ENCODE measurements at places on chromosomes 7 and 10. TPM values are rescaled to one million over a fixed set of nuclear protein-coding genes. Genes with fewer than 3 reads are reported as not detected.

Gene PLEKHS1
- polyA plus RNA-seq, result 2.2 TPM

Gene CLRN3
- not detected for polyA plus RNA-seq

DNA sequence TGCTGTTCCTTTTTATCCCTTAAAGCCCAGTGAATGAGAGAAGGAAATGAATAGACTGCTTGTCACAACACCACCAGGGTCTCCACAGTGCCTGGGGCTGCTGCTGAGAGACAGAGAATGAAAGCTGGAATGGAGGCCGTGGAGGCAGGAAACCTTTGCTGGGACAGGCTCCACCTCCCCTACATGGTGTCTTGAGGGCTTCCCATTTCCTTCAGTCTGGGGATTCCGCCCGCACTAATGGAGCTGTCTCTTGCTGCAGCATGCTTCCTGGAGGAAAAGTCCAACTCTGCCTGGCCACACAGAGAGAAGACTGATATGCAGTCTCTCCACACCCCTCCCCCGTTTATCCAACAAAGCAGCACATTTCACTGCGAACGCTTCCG is 54.5 kb downstream of the LRRC4 start:
- no peaks in the 10 kb centered on the region for H3K27me3 ChIP-seq
- H3K4me1 ChIP-seq, result no peaks in the 10 kb centered on the region
- H3K4me3 ChIP-seq, result no peak overlapping the region

GRCh38 chr10:107264742-107265141 is 100.2 kb upstream of the SORCS1 start:
- H3K4me1 ChIP-seq, result no peaks in the 10 kb centered on the region
- H3K4me3 ChIP-seq, result no peak overlapping the region
- H3K36me3 ChIP-seq, result no peaks in the 10 kb centered on the region

- no peak for DNase-seq
- peaks cover 3% of the 10 kb centered on the region for H3K4me1 ChIP-seq
- H3K36me3 ChIP-seq, result no peaks in the 10 kb centered on the region
- H3K27ac ChIP-seq, result no peak overlapping the region
- no peak overlapping the region for H3K4me3 ChIP-seq
Observed at GRCh38 chr10:86180861-86181260, 185.7 kb downstream of the GRID1 start.

Gene RGR
- polyA plus RNA-seq, result 2.2 TPM

DNA sequence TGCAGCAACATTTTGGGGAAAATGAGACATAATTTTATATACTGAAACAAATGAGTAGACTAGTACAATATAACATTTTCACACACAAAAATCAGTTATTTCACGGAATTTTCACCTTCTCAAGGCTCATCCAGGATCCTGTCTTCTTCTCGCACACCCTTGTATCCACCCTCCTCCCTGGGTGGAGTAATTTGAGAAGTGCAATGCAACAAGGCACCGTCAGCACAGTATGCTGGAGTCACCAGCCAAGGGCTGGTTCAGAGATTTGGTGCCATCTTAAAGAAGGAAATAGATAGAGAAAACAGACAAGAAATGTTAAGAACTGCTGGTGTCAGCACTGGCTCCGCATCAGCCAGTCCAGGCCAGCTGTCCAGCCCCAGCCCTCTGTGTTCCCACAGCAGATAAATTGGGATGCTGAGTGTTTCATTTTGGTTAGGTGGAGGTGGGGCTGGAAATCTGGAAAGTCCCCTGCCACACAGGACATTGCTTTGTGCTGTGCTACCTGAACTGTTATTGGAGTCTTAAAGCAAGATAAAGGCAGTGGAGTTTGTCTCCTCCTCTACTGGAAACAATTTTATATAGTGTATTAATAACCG is 176.1 kb downstream of the ABCA13 start:
- H3K4me3 ChIP-seq, result no peak overlapping the region
- DNase-seq, result no peak
- H3K27me3 ChIP-seq, result no peaks in the 10 kb centered on the region
- no peaks in the 10 kb centered on the region for H3K4me1 ChIP-seq
- no peaks in the 10 kb centered on the region for H3K36me3 ChIP-seq
- H3K27ac ChIP-seq, result no peak overlapping the region

Gene RADIL
- 29.7 TPM for polyA plus RNA-seq

GRCh38 chr10:132194726-132195125 is 8.0 kb downstream of the DPYSL4 start:
- no peak overlapping the region for H3K27ac ChIP-seq
- no peak overlapping the region for H3K4me3 ChIP-seq
- H3K27me3 ChIP-seq, result no peaks in the 10 kb centered on the region
- H3K36me3 ChIP-seq, result no peaks in the 10 kb centered on the region

DNA sequence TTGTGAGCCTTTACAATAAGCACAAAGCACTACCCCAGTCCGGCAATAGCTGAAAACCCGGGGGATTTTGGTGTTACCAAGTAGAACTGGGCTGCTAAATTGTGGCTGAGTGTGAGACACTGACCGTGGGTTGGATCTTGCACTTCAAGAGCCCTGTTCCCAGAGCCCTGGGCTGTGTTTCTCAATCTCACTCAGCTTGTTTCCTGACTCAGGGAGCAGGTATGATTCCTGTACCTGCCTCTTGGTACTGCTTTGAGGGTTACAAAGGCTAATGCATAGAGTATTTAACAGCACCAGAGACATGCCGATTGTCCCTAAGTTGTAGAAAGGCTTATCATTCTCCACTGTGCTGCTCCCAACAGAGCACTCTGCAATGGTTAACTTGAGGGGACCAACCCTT is 134.6 kb downstream of the TEX36 start:
- no peak overlapping the region for H3K27ac ChIP-seq
- DNase-seq, result no peak
- no peaks in the 10 kb centered on the region for H3K36me3 ChIP-seq
- H3K4me3 ChIP-seq, result no peak overlapping the region
- H3K27me3 ChIP-seq, result no peaks in the 10 kb centered on the region

- H3K27me3 ChIP-seq, result no peaks in the 10 kb centered on the region
- DNase-seq, result peak; percentile 19
- no peaks in the 10 kb centered on the region for H3K36me3 ChIP-seq
- no peak overlapping the region for H3K27ac ChIP-seq
- no peak overlapping the region for H3K4me3 ChIP-seq
Observed at GRCh38 chr10:16116404-16117304, 256.3 kb upstream of the MINDY3 start.

GRCh38 chr7:91165006-91165845 is 99.0 kb upstream of the FZD1 start:
- DNase-seq, result no peak
- no peaks in the 10 kb centered on the region for H3K27me3 ChIP-seq
- H3K4me3 ChIP-seq, result no peak overlapping the region

- H3K36me3 ChIP-seq, result no peaks in the 10 kb centered on the region
- H3K27ac ChIP-seq, result no peak overlapping the region
- DNase-seq, result no peak
- H3K27me3 ChIP-seq, result no peaks in the 10 kb centered on the region
- no peaks in the 10 kb centered on the region for H3K4me1 ChIP-seq
- no peak overlapping the region for H3K4me3 ChIP-seq
Observed at GRCh38 chr7:25762511-25763462, 389.2 kb upstream of the NFE2L3 start.

- H3K27me3 ChIP-seq, result no peaks in the 10 kb centered on the region
- peaks cover 40% of the 10 kb centered on the region for H3K4me1 ChIP-seq
- peak overlapping the region; percentile 4 for H3K27ac ChIP-seq
- H3K4me3 ChIP-seq, result no peak overlapping the region
- no peak for DNase-seq
Observed at GRCh38 chr7:35691366-35691765, 3.6 kb downstream of the HERPUD2 start.

Gene TUBB8
- 1.4 TPM for polyA plus RNA-seq

GRCh38 chr7:134307320-134307719 is 9.4 kb downstream of the SLC35B4 start:
- H3K27ac ChIP-seq, result no peak overlapping the region
- DNase-seq, result no peak
- no peaks in the 10 kb centered on the region for H3K36me3 ChIP-seq
- no peaks in the 10 kb centered on the region for H3K27me3 ChIP-seq
- no peak overlapping the region for H3K4me3 ChIP-seq
- H3K4me1 ChIP-seq, result no peaks in the 10 kb centered on the region

Gene POLR3A
- 16.1 TPM for polyA plus RNA-seq

Gene FAM25A
- not detected for polyA plus RNA-seq

Gene ACSM6
- polyA plus RNA-seq, result not detected

- no peak for DNase-seq
- no peaks in the 10 kb centered on the region for H3K27me3 ChIP-seq
- no peaks in the 10 kb centered on the region for H3K36me3 ChIP-seq
- no peak overlapping the region for H3K4me3 ChIP-seq
- no peak overlapping the region for H3K27ac ChIP-seq
Observed at GRCh38 chr10:69404786-69405185, 11.9 kb downstream of the TACR2 start.

GRCh38 chr7:138126928-138127327 is 50.7 kb downstream of the AKR1D1 start:
- no peak overlapping the region for H3K4me3 ChIP-seq
- DNase-seq, result no peak
- no peaks in the 10 kb centered on the region for H3K4me1 ChIP-seq

DNA sequence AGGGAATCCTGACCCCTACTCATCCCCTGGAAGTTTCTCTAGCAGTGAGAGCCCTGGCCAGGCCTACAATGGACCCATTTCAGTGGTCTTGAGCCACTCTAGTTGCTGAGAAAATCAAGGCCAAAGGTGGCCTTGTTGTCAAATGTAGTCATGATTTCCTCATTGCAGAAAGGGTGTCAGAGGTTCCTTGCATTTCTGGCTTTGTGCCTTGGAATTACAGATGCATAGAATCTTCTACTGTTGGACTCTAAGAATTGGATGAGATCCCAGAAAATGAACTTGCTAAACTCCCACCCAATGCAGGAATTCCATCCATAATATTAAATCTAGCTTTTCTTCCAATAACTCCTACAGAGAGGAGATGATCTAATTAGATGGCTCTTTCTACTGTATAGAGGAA is 12.2 kb downstream of the CPA2 start:
- no peaks in the 10 kb centered on the region for H3K27me3 ChIP-seq
- H3K4me3 ChIP-seq, result no peak overlapping the region
- H3K4me1 ChIP-seq, result peaks cover 5% of the 10 kb centered on the region
- no peak for DNase-seq
- no peak overlapping the region for H3K27ac ChIP-seq

- no peaks in the 10 kb centered on the region for H3K36me3 ChIP-seq
- H3K4me3 ChIP-seq, result no peak overlapping the region
- H3K27ac ChIP-seq, result peak overlapping the region; percentile 31
- H3K4me1 ChIP-seq, result peaks cover 46% of the 10 kb centered on the region
- peak; percentile 39 for DNase-seq
Observed at GRCh38 chr10:35447693-35448407, 111.5 kb downstream of the CCNY start.

- no peak for DNase-seq
- H3K27me3 ChIP-seq, result no peaks in the 10 kb centered on the region
- no peak overlapping the region for H3K4me3 ChIP-seq
- no peak overlapping the region for H3K27ac ChIP-seq
Observed at GRCh38 chr7:15749631-15750030, 63.1 kb upstream of the MEOX2 start.

Gene BAMBI
- 24.4 TPM for polyA plus RNA-seq

DNA sequence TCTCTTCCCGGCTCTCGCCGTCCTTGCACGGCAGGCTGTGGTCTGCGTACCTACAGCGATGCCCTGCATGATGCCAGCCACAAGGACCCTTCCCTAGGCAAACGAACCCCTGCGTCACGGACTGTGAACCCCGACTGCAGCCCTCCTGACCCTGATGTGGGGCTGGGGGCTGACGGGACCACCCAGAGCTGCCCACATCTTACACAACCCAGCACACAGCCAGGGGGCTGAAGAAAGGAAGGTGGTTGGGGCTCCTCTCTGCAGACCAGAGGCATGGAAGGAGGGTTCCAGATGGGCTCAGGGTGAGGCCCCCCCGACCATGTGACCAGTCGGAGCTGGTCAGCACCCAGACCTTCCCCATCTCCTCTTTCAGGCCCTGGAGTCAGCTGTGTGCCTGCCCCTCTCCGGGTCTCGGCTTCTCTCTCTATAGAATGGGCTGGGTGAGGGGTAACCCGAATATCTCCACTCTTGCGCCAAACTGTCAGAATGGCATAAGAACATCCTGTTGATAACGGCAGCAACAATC is 41.4 kb downstream of the EBF3 start:
- no peaks in the 10 kb centered on the region for H3K36me3 ChIP-seq
- no peak for DNase-seq
- H3K4me3 ChIP-seq, result no peak overlapping the region
- H3K27ac ChIP-seq, result no peak overlapping the region
- no peaks in the 10 kb centered on the region for H3K27me3 ChIP-seq

- H3K27me3 ChIP-seq, result no peaks in the 10 kb centered on the region
- no peaks in the 10 kb centered on the region for H3K36me3 ChIP-seq
- DNase-seq, result no peak
- H3K4me3 ChIP-seq, result no peak overlapping the region
- no peaks in the 10 kb centered on the region for H3K4me1 ChIP-seq
- H3K27ac ChIP-seq, result no peak overlapping the region
Observed at GRCh38 chr10:89590326-89590725, 54.7 kb downstream of the PANK1 start.

DNA sequence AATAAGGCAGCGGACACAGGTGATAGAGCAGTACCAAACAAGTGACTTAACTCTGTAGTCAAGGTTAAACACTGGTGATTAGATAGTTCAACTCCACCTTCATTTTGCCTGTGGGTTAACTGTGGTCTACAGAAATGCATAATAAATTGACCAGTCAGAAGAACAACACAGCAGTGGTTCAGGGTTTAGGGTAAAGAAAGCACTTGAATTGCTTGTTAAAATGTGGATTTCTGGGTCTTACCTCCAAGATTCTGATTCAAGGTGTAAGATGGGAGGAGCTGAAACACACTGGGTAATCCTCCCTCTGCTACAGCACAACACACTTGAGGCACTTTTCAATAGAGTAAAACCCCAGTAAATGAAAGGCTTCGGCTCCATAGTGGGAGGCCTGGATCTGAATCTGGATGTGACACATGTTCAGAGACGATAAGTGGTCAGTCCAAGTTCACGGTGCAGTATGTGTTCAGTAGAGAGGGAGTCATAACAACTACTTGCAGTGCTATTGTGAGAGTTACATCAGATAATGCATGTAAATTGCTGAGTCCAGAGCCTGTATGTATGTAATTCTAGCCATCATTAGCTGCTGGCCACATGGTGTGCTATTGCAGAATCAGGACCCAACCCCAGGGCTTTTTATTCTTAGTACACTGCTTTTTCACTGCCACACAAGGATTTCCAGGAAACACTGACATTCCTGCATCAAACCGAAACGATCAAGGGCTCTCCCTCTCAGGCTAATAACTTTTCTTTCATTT is 141.7 kb downstream of the SORCS1 start:
- H3K27ac ChIP-seq, result no peak overlapping the region
- DNase-seq, result no peak

GRCh38 chr7:38248069-38248567 is 25.3 kb downstream of the TARP start:
- no peak overlapping the region for H3K4me3 ChIP-seq
- H3K27ac ChIP-seq, result no peak overlapping the region
- no peak for DNase-seq
- no peaks in the 10 kb centered on the region for H3K4me1 ChIP-seq

GRCh38 chr10:52679117-52679516 is 93.5 kb downstream of the MBL2 start:
- DNase-seq, result no peak
- H3K36me3 ChIP-seq, result no peaks in the 10 kb centered on the region
- no peaks in the 10 kb centered on the region for H3K4me1 ChIP-seq
- no peaks in the 10 kb centered on the region for H3K27me3 ChIP-seq

DNA sequence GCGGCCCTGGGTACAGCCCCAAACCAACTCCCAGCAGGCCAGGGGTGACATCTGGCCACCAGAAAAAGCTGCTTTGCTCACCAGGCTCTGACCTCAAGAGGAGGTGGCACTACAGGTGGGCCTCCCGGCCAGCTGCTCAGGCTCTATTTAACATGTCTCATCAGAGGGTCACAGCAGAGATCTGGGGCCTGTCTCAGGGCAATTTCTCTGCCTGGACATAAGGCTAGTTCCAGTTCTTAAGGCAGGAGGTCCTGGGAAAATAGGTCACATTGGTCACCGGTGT is 88.6 kb downstream of the GFRA1 start:
- no peaks in the 10 kb centered on the region for H3K27me3 ChIP-seq
- no peaks in the 10 kb centered on the region for H3K4me1 ChIP-seq
- DNase-seq, result no peak
- no peak overlapping the region for H3K27ac ChIP-seq
- H3K4me3 ChIP-seq, result no peak overlapping the region
- no peaks in the 10 kb centered on the region for H3K36me3 ChIP-seq
